ENCODE measurements at places on chromosomes 6 and 20.

GRCh38 chr6:77354581-77354980 is 108.7 kb downstream of the HTR1B start:
- no peak for DNase-seq

DNA sequence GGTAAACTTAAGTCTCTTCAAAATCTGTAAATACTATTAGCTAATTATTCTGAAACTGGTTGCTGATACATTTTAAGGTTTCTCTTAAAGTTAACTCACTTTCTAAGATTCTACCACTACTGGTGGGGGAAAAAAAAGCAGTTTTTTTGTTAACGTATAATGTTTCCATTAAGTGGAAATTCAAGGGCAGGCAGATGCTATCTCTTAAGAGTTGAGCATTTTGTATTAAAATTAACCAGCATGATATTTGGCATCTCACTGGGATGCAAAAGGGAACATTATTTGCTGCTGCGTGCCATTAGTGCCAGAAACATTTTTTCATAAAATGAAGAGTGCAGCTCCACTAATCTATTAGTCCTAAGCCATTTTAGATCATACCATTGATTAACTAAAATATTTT is 246.2 kb downstream of the PRKN start:
- DNase-seq = no peak

GRCh38 chr20:16580147-16580546 is 6.9 kb upstream of the KIF16B start:
- DNase-seq = peak; percentile 96

- no peak for DNase-seq
These were observed 19.1 kb downstream of the GNAS start for GRCh38 chr20:58871533-58872102.

DNA sequence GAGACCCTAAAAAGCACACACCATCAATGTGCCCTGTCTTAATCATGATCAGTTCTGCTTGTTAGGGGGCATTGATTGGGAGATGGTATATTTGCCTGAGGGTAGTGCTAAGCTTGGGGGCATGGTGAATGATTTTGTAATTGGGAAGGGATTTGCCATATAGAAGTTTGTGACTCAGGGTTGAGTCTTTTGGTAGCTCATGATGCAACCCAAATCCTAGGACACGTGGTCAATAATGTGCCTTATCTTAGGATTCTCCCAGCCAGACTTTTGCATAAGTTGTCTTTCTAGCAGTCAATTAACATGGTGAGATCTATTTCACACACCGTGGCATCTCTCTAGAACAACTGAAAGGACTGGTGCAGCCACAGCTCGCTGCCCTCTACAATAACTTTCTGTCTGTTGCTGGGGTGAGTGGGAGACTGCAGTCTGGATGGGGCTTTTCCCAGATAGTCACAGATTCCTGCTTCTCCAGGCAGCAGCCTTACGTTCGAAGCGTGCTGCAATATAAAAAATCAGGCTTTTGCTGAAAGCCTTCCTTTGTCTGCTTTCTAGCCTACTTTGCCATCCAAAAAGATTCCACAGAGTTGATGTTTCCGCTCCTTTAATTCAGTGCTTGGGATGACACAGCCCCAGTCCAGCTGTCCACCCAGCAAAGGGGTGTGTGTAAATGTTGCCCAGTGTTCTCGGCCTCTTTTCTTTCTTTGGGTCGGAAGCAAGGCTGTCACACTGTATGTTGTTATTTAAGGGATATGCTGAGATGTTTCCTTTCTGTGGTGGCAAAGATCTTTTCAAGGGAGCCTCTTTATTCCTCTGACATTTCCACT is 58.9 kb downstream of the ID4 start:
- DNase-seq = no peak

DNA sequence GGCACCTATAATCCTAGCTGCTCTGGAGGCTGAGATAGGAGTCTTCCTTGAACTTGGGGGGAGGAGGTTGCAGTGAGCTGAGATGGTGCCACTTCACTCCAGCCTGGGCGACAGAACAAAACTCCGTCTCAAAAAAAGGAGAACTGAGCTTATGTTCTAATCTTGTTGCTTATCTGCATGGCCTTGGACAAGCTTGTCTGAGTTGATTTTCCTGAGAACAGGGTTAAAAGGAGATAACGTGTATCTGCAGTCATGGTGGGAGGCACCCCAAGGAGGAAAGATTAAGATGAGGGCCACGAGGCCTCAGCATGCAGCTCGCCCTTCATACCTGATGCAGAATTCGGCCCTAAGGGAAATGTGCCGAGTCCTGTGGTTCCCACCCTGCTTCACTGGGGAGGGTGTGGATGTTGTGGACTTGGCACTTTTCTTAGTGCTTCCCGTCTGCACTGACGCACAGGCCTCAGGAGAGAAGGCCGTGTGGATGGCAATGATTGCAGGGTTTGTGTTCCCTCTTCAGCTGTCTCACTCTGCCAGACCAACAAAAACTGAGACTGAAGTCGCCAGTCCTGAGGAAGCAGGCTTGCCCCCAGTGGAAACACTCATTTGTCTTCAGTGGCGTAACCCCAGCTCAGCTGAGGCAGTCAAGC is 56.3 kb downstream of the EZR start:
- DNase-seq = no peak

- no peak for DNase-seq
These were observed 634.5 kb downstream of the EYS start for GRCh38 chr6:65072500-65072899.

- peak; percentile 31 for DNase-seq
These were observed 189.0 kb upstream of the CDYL start for GRCh38 chr6:4587171-4587570.

GRCh38 chr6:106102034-106102433 is 15.9 kb downstream of the PRDM1 start:
- DNase-seq = no peak

DNA sequence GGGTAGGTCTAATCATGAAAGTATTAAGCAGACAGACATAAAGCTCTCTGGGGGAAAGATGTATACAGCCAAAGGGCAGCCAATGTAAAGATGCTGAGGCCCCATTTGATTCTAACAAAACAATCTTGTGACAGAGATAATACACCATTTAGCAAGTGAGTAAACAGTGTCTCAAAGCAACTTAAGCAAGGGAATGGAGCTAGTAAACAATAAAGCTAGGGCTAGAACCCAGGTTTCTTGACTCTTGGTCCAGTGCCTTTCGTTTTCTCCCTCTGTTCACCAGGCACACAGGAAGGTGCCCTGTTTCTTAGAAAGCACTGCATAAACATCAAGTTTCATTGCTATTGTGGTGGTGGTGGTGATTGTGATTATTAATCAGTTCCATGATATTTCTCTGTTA is 5.1 kb downstream of the ELOVL2 start:
- DNase-seq = no peak

DNA sequence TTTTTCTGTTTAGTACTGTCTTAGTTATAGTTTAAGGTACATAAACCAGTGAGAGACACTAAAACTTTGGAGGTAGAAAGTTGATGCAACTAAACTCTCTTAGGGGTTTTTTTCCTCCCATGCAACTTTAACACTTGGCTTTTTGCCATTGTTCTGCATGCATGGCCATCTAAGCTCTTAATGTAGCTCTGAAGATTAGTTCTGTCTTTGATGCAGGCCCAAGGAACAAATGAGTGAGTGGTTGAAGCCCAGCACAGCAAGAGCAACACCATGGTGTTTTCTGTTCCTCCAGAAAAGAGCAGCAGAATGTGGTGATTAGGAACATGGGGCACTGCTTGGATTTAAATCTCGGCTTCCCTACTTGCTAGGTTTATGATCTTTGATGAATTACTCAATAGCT is 89.3 kb downstream of the L3MBTL3 start:
- DNase-seq = no peak

- DNase-seq = no peak
These were observed 122.9 kb downstream of the CLIC5 start for GRCh38 chr6:45892696-45893245.

- no peak for DNase-seq
These were observed 37.7 kb upstream of the SYNCRIP start for GRCh38 chr6:85680388-85680787.

DNA sequence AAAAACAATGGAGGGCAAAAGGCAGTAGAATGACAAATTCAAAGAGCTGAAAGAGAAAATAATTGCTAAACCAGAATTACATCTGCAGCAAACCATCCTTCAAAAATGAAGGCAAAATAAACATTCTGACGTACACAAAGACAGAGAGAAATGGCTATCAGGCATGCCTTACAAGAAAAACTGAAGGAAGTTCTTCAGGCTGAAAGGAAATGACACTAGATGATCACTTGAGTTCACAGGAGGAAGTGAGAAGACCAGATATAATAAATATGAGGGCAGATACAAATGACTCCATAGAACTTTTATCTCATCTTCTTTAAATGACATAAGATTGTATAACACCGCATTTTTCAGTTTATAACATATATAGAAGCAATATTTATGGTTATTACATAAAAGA is 30.0 kb downstream of the DZANK1 start:
- no peak for DNase-seq

GRCh38 chr6:53651764-53652401 is 13.7 kb downstream of the KLHL31 start:
- DNase-seq = peak; percentile 69

DNA sequence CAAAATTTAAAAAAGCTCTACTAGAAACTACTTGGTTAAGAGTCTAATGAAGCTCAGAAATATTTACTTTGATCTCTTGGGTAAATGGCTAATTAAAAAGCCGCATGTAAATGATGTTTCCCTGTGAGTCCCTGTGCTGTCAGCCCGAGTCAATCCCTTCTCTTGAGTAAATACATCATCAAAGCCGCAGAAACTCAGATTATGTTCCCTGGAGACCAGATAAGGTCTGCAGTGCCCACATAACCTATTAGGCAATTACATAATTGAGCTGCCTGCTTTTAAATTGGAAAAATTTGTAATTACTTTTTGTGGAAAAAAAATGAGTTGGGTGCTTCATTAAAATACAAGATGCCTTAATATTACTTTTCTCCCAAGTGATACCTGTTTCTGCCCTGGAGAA is 83.1 kb downstream of the KIZ start:
- no peak for DNase-seq

DNA sequence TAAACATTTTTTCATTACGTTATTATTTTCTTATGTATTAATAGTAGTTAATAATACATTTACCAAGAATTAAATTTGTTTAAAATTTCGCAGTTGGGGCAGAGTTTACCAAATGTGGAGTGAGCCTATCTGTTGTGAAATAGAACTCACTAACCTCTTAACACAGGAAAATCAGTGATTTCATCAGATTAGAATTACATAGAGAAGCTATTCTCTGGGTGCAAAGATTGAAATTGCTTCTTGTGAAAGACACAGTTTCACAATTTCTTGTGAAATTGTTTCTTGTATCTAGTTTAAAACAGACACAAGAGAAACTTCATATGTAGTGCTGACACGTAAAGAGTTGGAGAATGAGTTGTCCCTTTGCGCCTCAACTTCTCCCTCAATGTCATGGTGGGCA is 69.4 kb upstream of the PRL start:
- peak; percentile 46 for DNase-seq

- no peak for DNase-seq
These were observed 26.6 kb upstream of the ELMO2 start for GRCh38 chr20:46433051-46433450.

All from EH (cell line).